SW480 (cell line): ENCODE measurements at places on chromosomes 1 and 21.

DNA sequence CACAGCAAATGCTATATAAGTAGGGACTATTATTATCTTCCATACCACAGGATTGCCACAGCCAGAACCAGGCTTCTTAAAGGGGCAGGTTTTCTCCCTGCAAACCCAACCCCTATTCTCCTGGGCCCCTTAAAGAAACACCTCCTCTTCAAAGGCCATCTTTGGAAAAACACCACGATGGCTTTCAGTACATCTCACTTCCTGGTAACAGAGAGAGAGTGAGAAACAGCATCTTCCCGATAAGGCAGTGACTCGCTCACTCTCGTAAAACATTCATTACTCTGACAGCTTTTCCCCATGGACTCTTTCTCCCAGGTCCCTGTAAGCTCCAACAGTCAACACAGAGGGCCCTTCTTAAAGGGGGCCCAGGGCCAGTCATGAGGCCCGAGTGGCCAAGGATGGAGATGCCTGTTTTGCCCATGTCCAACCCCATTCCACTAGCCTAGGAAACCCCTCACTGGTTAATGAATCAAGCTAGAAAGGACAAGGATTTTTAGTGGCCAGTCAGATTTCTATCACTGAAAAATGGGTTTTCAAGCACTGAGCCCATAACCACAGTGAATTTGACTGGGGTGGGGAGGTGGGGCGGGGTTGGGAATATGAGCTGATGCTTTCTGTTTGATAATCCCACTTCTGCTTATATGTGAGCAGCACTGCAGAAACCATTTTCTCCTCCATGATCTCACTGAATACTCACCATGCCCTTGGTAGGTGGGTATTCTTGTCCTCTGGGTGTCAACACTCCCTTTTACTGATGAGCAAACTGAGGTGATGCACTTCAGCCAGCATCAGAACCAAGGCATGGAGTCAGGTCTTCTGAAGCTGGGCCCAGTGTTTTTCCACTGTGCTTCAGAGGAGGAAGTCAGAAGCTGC, 3.6 kb upstream of the NAV1 start:
- no peak for DNase-seq

- no peak for DNase-seq
Observed at GRCh38 chr1:20478057-20478635, 7.9 kb downstream of the CAMK2N1 start.

GRCh38 chr1:27542463-27543273, 52.7 kb upstream of the WASF2 start:
- DNase-seq = peak; percentile 97

- DNase-seq = no peak
Observed at GRCh38 chr1:21644906-21645305, 24.3 kb downstream of the RAP1GAP start.

- no peak for DNase-seq
Observed at GRCh38 chr21:33019885-33020557, 5.7 kb upstream of the OLIG2 start.

DNA sequence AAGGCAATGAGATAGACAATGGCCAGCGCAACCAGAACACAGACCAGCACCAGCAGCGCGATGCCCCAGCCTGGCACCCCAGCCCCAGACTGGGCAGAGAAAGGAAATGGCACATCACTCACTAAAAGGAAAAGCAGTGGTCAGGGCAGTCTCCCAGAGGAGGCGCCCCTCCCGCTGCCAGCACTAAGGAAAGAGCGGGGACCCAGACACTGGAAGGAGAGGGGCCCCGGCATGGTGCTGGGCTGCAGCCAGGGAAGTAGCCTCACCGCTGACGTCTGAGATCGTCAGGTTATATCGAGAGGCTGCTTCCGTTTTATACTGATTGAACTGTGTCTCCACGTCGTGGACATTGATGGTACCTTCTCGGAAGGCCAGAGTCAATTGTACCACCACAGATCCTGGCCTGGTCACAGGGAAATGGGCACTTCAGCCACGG, 13.8 kb downstream of the TRIM46 start:
- no peak for DNase-seq

- peak; percentile 27 for DNase-seq
Observed at GRCh38 chr1:30058970-30059369, 664.4 kb downstream of the MATN1 start.

DNA sequence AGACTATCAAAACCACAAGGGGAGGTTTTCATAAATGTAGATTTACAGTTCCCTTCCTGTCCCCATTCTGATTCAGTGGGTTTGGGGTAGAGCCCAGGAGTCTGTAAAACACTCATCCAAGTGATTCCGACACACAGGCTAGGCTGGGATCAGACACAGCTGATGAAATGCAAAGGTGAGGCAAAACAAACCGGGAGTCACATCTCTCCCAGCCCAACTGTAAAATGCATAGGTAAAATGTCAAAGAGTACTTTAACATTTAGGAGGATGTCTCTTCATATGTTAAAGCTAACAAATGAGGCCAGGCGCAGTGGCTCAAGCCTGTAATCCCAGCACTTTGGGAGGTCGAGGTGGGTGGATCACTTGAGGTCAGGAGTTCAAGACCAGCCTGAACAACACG, 45.0 kb downstream of the ZNF281 start:
- DNase-seq = no peak

- no peak for DNase-seq
Observed at GRCh38 chr1:175968486-175969172, 225.2 kb upstream of the TNR start.

- no peak for DNase-seq
Observed at GRCh38 chr1:208230668-208231529, 13.3 kb downstream of the PLXNA2 start.

- no peak for DNase-seq
Observed at GRCh38 chr1:115501476-115501875, 140.3 kb upstream of the VANGL1 start.
